ENCODE measurements at places on chromosomes 2 and 18.
A peak's percentile ranks its signal among the peaks of the same experiment; 100 is the strongest.

GRCh38 chr2:100235098-100235497 lies 87.2 kb downstream of the LONRF2 start:
- ATAC-seq = no peak

GRCh38 chr2:229339618-229340017 lies 68.5 kb upstream of the PID1 start:
- no peak for ATAC-seq

DNA sequence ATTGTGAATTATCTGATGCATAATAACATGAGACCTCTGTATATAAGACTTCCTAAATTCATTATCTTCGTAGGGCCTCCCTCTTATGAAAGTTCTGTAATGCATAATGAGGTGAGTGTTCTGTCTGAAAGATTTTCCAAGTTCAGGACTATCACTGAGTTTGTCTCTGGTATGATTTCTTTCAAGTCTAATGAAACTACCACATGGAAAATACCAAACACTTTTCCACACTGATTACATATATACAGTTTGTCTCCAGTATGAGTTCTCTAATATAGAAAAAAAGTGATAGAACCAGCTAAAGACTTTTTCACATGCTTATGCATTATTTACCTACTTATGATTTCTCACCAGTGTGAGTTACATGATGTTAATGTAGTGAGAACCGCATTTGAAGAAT lies 34.7 kb downstream of the CTNNA2 start:
- no peak for ATAC-seq

DNA sequence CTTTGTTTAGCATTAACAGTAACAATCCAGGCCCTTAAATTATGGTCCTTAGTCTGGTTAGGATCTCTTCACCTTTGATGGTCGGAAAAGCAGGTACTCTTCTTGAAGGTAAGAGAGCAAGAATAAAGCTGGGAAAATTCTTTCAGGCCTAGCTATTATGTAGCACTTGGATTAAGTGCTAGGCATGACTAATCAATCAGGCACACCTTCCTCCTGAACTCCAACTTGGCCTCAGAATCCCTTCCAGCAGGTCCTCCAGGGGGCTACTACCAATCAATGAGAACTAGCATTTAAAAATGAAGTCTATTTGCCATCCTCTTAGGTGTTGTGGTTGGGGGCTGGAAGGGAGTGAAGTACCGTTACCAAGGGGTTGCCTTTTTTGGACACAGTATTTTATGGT lies 3.7 kb downstream of the SMYD1 start:
- ATAC-seq = no peak

DNA sequence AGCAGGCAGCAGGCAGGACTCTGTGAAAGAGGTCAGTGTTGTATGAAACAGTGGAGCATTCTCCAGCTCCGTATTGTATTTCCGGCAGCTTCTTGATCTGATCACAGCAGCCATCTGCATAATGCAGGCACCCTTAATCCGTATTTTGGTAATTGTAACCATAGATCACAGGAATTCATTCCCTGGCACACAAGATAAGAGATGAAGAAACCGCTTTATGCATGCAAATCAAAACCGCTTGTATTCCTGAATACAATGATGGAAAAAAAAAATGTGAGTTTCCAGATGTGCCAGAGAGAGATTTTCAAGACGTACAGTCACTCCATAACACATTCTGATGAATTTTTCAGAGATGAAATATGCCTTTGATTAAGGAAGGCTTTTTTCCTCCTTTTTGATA lies 221.3 kb downstream of the ACKR3 start:
- ATAC-seq = no peak

DNA sequence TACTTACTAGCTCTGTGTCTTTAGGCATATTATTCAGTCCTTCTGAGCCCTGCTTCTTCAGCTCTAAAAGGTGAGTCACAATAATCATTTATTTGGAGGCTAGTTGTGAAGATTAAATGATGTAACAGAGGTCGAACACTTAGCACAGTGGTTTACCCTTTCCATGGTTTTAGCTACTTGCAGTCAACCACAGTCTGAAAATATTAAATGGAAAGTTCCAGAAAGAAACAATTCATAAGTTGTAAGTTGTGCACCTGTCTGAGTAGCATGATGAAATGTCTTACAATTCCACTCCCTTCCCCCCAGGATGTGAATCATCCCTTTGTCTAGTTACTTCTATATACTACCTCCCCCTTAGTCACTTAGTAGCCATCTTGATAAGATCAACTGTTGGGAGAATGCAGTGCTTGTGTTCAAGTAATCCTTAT lies 217.6 kb upstream of the THUMPD2 start:
- ATAC-seq = peak; percentile 77

- ATAC-seq = no peak
These were observed 10.9 kb downstream of the GNLY start for GRCh38 chr2:85704800-85705679.

GRCh38 chr2:138495384-138495783 lies 6.2 kb upstream of the SPOPL start:
- no peak for ATAC-seq

DNA sequence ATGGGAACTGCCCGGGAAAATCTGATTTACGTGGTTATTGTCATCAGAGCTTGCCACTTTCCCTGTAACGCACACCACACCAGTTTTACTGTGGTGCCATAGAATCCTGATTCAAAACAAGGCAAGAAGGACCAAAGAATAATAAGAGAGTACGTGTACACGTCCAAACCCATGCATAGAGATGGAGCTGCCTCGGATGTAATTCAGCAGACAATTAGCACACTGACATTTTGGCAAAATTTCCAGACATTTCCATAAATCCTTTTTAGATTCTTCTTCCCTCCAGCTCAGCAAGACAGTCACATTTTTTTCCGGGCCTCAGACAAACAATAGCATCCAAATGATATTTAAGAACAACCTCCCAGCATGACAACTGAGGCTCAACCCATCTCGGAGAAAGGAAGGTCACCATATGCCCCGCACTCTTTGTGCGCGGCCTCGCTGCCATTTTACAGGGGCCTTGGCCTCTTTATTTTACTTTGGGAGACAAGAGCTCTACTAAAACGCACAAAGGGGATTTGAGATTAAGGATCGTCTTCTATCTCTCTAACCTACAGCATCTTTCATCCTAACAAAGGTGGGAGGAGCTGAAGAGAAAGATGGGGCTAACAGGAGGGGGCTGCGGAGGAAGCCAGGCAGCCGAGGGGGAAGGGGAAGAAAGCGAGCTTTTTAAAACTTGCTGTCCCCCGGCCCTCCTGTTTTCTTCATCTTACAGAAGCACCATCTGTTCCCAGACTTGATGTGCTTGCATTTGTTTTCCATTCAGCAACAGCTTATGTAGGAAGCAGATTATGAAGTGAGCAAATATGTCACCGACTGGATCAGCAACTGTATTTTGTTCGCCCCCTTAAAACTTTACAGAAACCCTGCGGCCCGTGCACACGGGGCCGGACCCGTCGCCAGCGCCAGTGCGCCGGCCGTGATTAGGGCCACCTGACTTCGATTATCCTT lies 61.0 kb downstream of the CDCA7 start:
- no peak for ATAC-seq

DNA sequence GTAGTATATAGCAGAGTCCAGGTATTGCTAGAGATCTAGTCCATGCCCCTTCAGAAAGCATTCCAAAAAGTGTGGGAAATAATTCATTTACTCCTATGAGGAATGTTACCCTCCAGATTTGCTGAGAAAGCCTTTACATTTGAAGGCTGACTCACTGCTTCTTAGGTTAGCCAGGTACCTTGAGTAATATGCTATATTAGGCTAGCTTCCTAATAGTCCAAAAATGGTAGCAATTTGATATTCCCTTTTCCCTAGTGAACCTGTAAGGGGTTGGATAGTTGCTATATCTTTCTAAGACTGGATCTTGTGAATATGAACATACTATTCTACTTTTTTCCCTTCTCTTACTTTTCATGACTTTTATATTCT lies 63.6 kb downstream of the SPOPL start:
- no peak for ATAC-seq

DNA sequence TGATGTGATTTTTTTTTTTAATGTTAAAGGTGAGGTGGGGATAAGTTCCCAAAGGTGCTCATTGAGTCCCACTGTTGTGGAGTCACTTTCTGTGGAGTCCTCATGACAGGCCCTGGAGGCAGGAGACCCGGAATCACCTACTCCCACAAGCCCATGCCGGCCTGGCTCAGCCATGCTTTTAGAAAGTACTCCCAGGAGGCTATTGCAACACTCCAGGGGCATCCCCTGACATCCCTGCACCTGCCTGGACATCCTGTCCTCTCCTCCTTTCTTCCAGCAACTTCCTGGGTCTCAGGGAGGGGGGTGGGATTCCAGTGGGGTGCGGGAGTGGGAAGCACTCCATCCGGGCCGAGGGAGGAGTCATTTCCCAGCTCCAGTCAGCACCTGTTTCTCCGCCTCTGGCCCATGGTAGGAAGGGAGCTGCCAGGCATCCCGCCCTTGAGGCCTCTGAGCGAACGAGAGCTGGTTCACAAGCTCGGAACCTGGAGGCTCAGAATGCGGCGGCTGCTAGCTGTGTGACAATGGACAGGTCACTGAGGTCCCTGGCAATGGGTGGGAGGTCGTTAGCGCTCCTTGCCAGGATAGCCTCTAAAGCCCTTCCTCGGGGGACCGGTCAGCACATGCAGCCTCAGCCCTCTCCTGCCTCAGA lies 163.9 kb upstream of the ID2 start:
- ATAC-seq = no peak

- no peak for ATAC-seq
These were observed 81.7 kb downstream of the EPC2 start for GRCh38 chr2:148726228-148726627.

GRCh38 chr2:124533226-124533954 lies 508.3 kb downstream of the CNTNAP5 start:
- ATAC-seq = no peak

- peak; percentile 65 for ATAC-seq
These were observed 80.0 kb downstream of the COPS8 start for GRCh38 chr2:237165405-237166276.

DNA sequence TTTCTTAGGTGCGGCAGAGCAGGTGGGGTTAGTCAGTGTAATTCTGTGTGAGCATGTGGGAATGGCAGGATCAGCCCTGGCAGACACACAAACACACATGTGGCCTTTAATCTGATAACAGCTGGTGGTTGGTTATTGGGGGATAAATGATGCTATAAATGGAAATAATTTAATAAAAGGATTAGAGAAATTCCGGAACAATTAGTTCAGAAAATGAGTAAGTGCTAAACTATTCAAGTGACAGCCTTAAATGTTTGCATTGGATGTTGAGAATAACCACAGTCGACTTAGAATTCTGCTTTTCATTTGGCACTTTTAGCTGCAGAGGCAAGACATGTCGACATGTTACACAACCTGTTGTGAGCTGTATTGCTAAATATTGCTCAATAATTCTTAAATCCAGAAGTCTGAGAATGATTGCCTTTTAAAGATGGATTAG lies 7.2 kb downstream of the SMYD1 start:
- peak; percentile 74 for ATAC-seq

DNA sequence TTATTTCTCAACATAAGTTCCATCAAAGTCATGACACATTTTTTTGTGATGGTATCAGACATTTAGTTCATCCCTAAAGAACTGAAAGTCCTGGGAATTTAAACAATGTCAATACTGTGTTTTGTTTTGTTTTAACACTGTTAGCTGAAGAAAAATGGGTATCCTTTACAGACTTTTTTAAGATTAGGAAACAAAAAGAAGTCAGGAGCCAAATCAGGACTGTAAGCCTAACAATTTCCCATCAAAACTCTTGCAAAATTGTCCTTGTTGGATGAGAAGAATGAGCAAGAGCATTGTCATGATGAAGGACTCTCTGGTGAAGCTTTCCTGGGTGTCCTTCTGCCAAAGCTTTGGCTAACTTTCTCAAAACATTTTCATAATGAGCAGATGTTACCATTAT lies 69.4 kb downstream of the SRD5A2 start:
- ATAC-seq = no peak

GRCh38 chr2:203763241-203763937 lies 57.0 kb downstream of the CD28 start:
- ATAC-seq = no peak

GRCh38 chr2:7057865-7058400 lies 140.7 kb downstream of the RNF144A start:
- no peak for ATAC-seq

GRCh38 chr18:79926715-79927606 lies 24.5 kb downstream of the SLC66A2 start:
- ATAC-seq = no peak

DNA sequence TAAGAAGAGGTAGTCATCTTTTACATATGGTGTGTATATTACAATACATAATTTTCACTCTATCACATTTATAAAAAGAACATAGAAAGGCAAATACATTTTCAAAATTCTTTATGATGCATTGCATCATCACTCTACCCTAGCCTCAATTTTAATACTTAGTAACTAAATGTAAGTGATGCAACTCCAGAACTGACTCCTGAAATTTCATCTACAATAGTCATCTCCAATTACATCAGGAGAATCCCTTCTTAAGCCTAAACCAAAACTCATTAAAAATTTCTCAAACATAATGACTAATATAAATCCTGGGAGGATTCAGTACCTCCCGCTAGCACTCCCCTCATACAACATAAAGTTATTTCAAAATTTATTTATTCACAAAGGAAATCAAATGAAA lies 15.9 kb downstream of the TMX3 start:
- ATAC-seq = no peak

DNA sequence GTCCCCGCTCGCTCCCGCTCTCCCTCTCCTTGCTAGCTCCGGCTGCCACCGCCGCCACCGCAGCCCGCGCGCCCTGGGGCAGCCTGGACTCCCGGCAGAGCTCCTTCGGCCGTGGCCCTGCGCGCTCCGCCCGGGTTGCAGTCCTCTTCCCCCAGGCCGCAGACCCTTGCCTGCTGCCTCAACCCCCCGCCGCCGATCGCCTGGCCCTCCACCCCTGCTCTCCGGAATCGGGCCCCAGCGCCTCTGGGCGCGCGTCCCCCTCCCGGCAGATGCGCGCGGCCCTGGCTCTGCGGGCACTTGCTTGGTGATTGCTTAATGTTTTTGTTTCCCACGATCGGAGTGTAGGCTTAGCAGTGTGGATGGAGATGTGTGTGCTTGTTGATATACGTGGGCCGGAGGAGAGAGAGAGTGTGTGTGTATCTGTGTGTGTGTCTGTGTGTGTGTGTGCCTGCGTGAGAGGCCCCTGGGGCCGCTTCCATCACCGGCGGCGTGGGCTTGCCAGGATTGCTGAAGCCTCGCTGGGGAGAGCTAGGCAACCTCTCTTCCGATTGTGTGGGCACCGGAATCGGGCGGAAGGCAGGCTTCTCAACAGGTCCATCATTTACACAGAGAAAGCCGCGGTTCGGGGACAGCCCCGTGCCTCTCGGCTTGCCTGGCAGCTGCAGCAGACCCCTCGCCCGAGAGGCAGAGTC lies 877 bp downstream of the INHBB start:
- no peak for ATAC-seq

GRCh38 chr2:111652038-111652437 lies 232.0 kb downstream of the ANAPC1 start:
- ATAC-seq = no peak

- no peak for ATAC-seq
These were observed 69.2 kb downstream of the TNS1 start for GRCh38 chr2:217933617-217933993.

- ATAC-seq = no peak
These were observed 334.5 kb downstream of the ARHGAP15 start for GRCh38 chr2:143463719-143464118.

- no peak for ATAC-seq
These were observed 58.4 kb upstream of the CAVIN2 start for GRCh38 chr2:191905336-191905735.

Data from SK-N-SH treated with all-trans-retinoic acid at 6 μM for 48 hours (cell line).